ENCODE measurements at places on chromosomes 7 and 10. TPM values are rescaled to one million over a fixed set of nuclear protein-coding genes. Genes with fewer than 3 reads are reported as not detected.
A peak's percentile ranks its signal among the peaks of the same experiment; 100 is the strongest.

DNA sequence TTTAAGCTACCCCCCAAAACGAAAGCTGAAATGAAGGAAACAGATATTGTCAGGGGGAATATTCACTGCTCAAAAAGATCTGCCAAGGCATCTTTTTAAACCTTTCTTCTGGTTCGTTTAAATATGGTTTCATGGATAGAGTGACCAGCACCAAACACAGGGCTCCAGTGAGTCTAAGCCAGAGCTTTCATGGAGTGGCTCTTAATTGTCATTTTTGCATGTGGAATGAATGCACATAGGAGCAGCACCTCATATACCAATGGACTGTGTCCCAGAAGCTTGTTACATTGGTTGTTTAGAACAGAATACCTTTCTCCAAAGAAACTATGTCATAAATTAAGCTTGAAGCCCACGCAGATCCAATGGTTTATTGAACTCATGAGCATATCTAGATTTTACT is 17.3 kb downstream of the MKX start:
- no peak for DNase-seq

GRCh38 chr7:101138213-101138870 is 11.4 kb downstream of the SERPINE1 start:
- DNase-seq = peak; percentile 80

GRCh38 chr7:2604608-2605174 is 27.1 kb upstream of the TTYH3 start:
- no peak for DNase-seq

DNA sequence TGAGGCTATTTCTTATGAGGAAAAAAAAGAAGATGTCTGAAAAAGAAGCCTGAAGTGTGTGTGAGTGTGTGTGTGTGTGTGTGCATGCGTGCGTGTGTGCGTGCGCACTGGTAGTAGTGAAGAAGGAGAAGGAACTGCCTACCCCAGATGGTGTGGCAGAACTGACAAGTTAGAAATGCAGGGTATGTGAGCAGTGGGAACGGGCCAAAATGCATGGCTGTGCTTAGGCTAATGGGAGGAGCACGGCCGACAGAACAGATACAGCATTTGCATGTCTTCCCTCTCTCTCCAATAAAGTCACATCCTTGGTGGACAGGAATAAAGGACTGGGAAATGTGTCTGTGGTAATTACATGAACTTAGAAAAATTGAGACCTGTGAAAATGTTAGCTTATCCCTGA is 94.3 kb downstream of the IDE start:
- DNase-seq = no peak

DNA sequence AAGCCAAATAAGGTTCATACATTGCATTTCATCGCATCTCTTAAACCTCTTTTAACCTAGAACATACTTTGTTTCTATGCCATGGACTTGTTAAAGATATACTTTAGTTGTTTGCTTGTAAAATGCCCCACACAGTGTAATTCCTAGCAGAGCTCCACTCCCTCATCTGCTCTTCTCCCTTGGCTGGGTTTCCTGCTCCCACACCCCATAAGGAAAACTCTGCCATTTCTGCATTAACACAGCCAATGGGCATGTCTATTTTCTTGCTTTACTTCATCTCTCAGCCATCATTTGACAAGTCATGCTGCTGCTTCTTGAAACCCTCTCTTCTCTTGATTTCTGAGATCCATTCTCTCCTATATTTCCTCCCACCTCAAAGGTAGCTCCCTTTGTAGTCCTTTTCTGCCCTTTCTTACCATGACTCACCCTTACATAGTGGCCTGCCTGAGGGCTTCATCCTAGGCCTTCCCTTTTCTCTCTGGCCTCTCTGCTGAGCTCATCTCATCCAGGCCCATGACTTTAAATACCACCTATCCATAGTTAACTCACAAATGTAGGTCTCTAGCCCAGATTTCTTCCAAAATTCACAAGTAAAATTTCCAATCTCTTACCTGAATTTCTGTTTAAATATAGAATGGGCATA is 471.4 kb downstream of the ADRA2A start:
- DNase-seq = no peak

The KIF5B gene
- total RNA-seq = 117 TPM

All from transverse colon (tissue), 4 donors.